Upper lobe of left lung (tissue), 6 donors: ENCODE measurements at places on chromosomes 4 and X.

DNA sequence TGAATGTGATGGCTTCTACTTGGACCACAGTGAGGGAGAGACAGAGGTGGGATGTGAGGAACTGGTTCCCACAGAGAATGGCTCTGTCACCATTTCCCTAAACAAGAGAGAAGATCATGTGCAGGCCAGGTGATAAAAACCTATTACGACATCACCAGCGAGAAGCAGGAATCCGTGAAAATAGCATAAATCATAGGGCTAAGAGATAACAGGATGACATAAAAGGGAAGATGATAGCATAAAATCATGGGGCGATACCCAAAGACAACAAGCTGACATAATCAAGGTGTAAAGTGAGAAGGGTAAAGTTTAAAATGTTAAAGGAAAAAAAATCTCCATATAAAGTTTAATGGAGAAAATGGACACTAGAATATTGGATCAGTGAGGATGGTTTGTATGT, 205.5 kb upstream of the SLIT2 start:
- DNase-seq = no peak

DNA sequence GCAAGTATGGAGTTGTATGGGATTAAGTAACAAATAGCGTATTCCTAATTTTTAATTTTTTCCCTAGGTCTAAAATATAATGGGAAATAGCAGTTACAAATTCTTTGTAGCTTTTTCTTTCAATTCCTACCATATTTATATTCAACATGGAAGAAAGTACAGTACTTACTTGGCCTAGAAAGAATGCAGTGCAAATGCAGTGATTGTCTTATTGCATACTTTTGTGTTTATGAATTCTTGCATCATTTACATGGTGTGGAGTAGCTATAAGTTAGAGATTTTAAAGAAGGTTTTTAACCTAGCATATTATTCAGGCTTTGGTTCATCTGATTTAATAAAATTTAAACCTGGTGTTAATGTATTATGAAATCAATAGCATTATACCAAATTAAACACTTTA, 263.3 kb downstream of the BMPR1B start:
- DNase-seq = no peak

DNA sequence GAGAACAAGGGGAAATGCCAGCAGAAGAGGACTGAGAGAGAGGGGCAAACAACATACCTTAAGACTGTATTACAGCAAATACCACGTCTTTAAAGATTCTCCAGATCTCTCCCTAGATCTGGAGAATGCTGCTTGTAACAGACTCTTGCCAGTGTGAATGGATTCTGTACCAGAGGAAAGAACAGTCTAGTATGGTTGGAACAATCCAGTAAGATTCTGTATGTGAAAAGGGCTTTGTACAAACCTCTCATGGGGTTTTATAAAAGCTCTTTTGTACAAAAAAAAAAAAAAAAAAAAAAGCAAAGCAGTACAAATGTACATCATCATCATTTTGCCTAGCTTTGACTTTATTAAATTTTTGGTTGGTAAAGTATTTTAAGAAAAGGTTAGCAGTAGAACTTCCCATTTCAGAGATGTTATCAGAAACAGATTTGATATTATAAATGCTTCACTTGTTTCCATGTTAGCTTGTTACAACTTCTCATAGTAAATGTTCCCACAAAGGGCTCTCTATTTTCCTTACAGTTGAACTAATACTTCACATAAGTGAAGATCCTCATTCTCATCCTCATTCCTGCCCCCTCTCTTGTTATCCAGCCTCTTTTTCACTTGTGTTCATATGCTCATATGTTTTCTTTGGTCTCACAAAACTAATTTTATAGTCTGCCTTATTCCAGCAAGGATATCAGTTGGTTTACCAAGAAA, 144.2 kb downstream of the EDA start:
- DNase-seq = no peak

DNA sequence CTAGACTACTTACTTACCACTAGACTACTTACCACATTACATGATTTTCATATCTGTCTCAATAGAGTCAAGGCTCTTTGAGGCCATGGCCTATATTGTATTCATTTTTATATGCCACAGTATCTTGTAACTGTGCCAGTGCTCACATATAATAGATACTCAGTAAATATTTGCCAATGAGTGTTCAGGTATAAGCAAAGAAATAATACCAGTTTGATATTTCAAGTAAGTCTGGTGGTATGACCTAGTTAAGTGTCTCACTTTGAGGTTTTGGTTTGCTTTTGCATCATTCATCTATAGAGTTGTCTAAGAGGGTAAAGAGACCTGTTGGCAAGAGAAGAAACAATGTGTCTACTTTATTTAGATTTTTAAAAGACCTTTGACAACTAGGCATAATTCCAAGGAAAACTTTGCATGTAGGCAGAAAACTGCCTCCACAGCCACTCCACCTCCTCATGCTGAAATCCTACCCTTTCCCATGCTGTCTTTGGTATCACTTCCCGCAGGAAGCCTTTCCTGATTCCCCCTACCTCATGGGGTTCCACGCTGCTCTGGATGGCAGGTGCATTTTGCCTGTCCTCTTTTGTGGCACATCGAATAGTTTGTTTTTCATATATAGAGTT, 91.3 kb upstream of the KLHL13 start:
- DNase-seq = no peak

- DNase-seq = peak; percentile 61
These were observed 8.7 kb downstream of the RIPPLY1 start for GRCh38 chrX:106894392-106894909.

DNA sequence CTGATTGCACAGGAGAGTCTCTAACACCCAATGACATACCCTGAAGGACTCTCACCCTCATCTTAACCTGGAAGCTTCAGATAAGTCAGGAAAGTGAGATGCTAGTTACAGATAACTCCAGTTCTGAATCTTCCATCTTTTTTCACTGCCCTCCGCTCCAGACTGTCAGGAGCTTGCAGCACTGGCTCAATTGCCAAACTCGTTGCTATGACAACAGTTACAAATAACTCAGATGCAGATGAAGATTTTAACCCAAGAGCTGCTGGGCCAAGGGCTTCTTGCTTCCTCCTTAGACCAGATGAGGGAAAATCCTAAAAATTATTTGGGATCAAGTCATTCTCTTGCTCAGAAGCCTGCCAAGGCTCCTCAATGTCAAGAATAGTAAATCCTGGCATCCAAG, 109.1 kb upstream of the HUWE1 start:
- DNase-seq = no peak

- DNase-seq = no peak
These were observed 171.4 kb downstream of the MSL3 start for GRCh38 chrX:11929476-11929875.

DNA sequence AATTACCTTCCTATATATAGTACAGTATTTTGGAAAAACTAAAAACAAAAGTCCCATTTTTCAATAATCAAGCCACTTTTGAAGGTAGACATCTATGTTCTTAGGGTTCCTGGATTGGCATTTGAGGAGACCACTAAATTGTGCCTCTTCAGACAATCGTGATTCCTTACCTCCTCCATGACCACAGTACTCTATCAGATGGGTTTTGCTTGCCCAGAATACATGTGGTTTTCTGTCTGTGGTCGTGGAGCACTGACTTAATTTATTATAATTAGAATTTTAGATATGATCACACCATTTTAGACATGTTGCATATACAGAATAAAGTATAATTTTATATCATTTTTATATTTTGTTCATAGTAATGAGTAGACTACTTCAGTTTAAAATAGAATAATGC, 67.9 kb downstream of the NDST3 start:
- DNase-seq = no peak

GRCh38 chrX:55056820-55057674, 17.8 kb upstream of the PAGE2B start:
- no peak for DNase-seq

- DNase-seq = no peak
These were observed 18.8 kb downstream of the PRRG1 start for GRCh38 chrX:37367946-37368345.

DNA sequence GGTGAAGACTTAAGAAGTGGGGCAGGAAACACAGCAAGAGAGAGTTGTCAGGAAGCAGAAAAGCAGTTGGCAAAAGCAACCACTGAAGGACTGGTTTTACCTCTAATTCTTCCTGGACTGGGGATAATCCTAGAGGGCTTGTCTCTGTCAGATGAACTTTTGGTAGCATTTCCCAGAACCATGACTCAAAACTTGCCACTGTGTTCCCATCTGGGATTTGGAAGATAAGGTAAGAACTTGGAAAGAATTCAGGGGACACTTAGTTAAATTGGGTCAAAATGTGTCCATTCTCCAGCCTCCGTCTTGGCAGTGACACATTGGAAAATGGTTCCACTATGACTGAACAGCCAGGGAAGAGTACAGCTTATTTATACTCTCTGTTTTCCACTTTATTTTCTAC, 55.7 kb downstream of the CD38 start:
- no peak for DNase-seq

DNA sequence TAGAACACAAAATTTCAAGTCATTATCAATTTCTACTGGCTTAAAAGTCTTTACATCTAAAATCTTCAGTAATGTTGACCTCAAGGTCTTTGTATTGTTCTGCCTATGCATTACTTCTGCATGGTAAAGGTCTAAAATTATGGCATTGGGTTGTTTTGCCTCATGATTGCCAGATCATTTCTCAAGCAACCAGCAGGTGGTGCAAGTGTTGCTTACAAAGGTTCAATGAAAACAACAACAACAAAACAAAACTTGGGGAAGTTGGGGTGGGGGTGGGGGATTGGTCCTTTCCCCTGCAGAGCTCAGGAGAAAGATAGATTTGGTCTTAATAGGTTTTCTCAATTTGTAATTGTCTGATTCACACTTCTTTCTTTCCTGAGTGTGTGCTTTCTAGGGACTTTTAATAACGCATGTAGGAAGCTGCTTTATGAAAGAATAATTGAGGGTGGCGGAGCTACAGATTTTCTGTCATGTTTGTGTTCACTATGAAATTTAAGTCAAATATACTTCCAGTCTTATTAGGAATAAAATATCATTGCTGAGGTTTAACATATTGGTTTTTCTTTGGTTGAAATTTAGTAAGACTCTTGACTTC, 145.1 kb downstream of the COL4A5 start:
- DNase-seq = no peak

DNA sequence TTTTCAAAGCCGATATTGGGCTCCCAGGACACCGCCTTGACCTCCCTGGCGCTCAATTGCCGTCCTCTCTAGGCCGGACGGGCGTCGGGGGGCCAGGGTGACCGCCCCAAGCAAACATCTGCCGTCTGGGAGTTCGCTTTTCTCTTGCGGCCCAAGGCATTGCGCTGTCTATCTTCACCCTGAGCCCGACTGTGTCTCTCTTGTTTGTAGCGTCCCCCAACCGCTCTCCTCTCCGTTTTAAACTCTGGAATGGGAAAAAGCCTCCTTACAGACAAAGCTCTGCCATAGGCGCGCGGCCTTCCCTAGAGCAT, 551 bp upstream of the ARX start:
- no peak for DNase-seq

DNA sequence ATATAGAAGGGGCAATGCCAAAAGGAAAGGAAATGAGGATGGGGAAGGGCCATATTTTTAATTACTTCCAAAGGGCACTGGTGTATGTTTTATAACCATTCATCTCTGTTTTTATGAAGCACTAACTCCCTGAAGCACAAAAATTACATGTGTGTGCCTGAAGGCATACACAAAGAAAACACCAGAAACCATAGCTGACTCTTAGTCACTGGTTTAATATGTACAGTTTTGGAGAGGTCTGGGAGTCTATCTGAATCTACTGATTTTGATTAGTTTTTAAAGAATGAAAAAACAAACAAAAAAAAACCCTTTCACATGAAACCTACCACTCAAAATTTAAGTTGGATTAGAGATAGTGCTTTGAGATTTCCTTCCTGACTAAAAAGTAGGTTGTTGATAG, 438.7 kb downstream of the RPA4 start:
- DNase-seq = no peak

GRCh38 chr4:152535360-152535902, 461 bp downstream of the FBXW7 start:
- DNase-seq = peak; percentile 89

DNA sequence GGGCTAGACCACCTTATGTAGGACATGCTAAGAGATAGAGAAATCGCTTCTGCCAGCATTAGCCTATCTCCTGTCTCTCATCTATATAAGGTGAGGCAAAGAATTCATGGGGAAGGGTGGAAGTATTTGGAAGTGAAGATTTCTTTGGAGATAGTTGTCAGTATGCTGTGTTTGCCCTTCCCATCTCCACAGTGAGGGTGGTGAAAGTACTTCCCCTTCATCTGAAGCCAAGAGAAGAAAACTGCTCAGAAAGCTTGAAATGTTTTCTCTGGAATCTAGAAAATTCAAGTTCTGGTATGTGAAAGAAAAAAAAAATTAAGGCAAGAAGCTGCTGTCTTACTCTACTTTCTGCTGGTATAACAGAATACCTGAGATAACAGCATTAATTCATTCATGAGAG, 12.3 kb upstream of the ADH5 start:
- DNase-seq = no peak

DNA sequence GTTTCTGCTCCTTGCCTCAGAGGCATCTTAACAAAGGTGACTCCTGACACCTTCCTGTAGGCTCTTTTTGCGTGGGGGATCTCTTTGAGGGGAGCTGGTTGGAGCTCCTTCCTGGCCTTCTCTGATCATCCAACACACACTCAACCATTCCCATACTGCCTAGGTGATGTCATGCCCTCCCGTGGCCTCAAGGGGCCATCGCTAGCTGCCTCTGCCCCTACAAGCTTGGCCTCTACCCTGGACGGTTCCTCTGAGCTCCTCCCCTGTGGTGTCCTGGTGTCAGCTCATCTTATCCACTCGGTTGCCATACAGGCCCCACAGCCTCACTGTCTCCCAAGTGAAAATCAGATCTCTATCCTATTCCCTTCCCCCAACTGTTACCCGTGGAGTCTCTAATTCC, 13.7 kb upstream of the ZNF185 start:
- no peak for DNase-seq

DNA sequence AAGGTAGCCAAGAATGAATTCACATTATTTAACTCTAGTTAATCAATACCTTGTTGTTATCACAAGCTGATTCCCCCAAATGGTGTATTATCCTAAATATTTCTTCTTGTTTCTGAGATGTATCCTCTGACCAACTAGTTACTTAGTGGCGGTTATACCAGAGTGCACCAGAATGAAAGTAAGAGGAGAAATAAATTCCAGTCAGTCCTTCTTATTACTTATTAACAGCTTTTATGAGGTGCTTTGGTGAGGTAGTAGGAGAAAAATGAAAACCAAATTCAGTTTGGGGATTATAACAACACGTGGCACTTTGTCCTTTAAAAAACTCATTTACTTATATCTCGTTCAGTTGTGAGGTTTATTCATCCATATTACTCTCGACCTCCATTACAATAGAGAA, 101.9 kb downstream of the AMMECR1 start:
- DNase-seq = no peak

- DNase-seq = no peak
These were observed 1539.0 kb upstream of the IGFBP7 start for GRCh38 chr4:58649226-58649625.

- no peak for DNase-seq
These were observed 1120.7 kb downstream of the FAT4 start for GRCh38 chr4:126435491-126435890.

DNA sequence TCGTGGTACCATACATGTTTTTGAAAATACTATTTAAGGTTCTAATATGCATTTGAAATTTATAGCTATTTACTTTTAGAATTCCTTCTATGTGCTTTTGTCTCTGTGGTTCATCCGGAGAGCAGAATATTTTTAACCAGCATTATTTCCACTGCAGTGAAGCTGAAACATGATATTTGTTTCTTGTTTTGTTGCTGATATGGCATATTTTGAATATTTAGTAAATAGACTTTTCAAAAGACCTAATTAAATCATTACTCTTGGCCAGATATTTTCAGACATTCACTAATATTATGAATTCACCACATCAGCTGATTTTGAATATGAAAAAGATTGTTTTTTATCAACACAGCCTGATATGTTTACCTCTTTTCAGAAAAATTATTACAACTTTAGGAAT, 87.0 kb downstream of the FAT4 start:
- no peak for DNase-seq

GRCh38 chr4:153295131-153295755, 49.2 kb upstream of the MND1 start:
- no peak for DNase-seq
